ENCODE measurements at places on chromosomes 5 and 9. TPM values are rescaled to one million over a fixed set of nuclear protein-coding genes. Genes with fewer than 3 reads are reported as not detected.

The SPDL1 gene
- total RNA-seq = 10.4 TPM

The SLC36A3 gene
- not detected for total RNA-seq

The POLK gene
- total RNA-seq = 22.4 TPM

The PCDHB3 gene
- 0.13 TPM for total RNA-seq

The TLE1 gene
- 40.0 TPM for total RNA-seq

The SLC6A19 gene
- not detected for total RNA-seq

The CBY3 gene
- not detected for total RNA-seq

The JADE2 gene
- total RNA-seq = 12.8 TPM

The UGCG gene
- 65.0 TPM for total RNA-seq

The MROH2B gene
- total RNA-seq = not detected

The GZMA gene
- not detected for total RNA-seq

The IRX2 gene
- total RNA-seq = 11.3 TPM

The CCDC152 gene
- total RNA-seq = under 0.01 TPM

The CAMLG gene
- total RNA-seq = 19.3 TPM

The LYRM7 gene
- 6.6 TPM for total RNA-seq

The ZNF454 gene
- 0.26 TPM for total RNA-seq

The OR1J2 gene
- total RNA-seq = not detected

The F12 gene
- total RNA-seq = 7.9 TPM

The RFESD gene
- 2.2 TPM for total RNA-seq

The PLAA gene
- 24.2 TPM for total RNA-seq
